ENCODE measurements at places on chromosomes 5 and 9.

GRCh38 chr5:35908228-35908627 is 30.2 kb downstream of the CAPSL start:
- DNase-seq, result no peak

GRCh38 chr9:75812141-75812540 is 78.3 kb upstream of the PCSK5 start:
- no peak for DNase-seq

DNA sequence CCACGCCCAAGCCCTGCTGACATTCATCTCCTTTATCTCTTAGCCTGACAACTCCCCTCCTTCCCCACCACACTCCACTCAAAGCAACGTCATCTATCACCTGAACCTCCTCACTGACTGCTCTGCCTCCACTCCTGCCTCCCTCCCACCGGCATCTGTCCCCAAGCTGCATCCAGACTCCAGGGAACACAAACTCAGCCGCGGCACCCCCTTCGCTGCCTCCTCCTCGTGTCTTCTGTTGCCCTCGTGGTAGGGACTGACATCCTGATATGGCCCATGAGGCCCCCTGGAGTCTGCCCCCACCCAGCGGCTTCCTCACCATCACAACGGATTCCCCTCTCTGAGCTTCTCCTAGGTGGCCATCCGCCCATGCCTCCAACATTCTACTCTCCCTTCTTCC is 101.0 kb upstream of the TAS2R1 start:
- DNase-seq, result no peak

DNA sequence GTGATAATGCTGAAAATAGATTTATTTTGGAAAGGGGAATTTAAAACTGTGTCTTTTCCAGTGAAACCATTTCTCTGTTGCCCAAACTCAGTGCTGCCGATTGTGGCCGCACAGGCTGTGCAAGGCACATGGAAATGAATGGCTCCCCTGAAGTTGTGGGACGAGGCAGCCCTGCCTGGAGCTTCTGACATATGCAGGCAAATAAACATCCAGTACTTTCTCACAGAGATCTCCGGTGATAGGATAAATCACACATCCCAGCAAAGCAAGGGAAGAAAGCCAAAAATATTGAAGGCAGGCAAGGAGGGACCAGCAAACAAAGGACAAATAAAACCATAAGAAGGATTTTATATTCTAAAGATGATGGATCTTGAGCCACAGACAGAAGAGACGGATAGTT is 464.5 kb downstream of the MTRR start:
- DNase-seq, result no peak

- DNase-seq, result no peak
Measured at GRCh38 chr5:111681414-111682120, 75.4 kb downstream of the NREP start.

- DNase-seq, result no peak
Measured at GRCh38 chr5:108989761-108990392, 242.2 kb downstream of the FER start.

GRCh38 chr5:179895861-179896260 is 11.8 kb downstream of the TBC1D9B start:
- DNase-seq, result no peak

DNA sequence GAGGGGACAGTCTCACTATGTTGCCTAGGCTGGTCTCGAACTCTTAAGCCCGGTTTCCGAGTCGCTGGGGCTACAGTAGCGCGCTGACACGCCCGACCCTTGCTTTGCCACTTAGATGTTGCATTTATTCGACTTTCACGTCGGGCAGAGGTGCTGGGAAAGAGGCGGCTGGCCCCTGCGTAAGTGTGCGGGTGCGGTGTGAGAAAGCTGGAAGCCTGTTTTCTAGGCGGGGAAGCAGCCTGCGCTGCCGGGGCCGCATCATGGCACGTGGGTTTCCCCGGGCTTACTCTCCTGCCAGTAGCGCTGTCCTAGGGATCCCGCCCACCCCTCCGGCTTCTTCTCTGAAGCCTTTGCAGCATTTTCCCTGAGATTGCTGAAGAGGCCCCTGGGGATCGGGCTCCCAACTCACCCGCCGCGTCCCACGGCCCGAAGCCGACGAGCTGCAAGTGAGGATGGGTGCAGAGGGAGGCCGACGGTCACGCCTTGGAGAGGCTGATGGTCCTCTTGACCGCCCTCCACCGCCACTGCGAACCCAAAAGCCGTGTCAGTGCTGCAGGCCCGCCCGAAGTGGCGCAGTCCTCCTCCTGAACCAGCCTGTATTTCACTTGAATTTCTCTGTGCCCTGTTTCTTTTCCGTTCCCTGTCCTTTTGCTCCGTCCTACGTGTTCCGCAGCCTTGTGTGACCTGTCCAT is 5.8 kb upstream of the TRIM41 start:
- DNase-seq, result peak; percentile 49

DNA sequence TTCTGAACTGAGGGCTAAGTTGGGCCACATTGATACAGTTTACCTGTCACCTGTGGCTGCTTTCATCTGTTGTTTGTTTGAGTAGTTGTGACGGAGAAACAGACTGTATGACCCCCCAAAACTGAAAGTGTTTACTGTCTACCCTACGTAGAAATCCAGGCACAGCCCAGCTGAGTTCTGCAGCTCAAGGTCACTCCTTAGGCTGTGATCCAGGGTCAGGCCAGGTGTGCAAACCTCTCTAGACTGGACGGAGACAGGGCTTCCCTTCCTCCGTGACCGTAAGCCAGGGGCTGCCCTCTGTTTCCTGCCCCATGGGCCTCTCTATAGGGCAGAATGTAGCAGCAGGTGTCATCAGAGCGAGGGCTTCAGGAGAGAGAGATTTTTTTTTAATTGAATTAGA is 207.9 kb upstream of the OTULINL start:
- DNase-seq, result no peak

GRCh38 chr9:121542025-121542424 is 42.4 kb upstream of the GGTA1 start:
- DNase-seq, result no peak

DNA sequence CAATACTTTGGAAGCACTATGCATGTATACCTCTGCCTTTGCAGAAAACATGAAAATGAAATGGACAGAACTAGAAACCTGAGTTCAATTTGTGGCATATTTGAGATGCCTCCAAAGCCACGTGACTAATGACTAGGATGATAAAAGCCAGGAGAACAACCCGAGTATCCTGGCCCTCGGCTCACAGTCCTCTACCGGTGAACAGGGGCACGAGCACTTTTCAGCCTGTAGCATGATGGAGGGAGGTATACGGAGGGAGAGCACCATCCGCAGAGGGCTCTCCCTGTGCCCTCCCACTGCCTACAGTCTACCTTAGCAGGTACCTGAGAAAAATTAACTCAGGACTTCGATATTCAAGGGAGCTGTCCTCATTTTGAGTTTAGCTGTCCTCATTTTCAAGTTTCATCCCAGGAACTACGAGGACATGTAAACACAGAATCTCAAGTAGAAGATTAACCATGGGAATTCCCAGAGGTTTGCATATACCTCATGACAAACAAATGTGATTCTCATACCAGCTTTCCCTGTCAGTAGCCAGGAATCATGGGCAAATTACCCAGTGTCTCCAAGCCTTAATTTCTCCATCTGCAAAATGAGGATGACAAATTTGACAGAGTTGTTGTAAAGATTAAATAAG is 249.3 kb downstream of the DNAH5 start:
- DNase-seq, result no peak

DNA sequence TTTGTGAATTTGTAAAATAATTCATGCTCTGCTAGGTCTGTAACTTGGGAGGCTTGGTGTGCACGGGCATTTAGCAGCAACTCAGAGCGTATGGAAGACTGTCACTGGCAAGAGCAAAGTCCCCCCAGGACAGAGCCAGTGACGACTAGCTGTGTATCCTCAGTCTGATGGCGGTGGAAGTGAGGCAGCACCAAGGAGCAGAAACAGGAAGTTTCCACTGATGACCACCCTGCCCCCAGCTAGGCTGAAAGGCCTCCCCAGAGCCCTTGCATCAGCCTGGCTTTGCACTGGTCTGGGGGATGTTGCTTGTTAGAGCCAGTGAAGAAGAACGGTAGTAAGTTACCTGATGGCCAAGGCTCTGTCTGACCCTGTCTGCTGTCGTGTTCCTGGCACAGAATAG is 66.8 kb upstream of the ABL1 start:
- DNase-seq, result no peak

DNA sequence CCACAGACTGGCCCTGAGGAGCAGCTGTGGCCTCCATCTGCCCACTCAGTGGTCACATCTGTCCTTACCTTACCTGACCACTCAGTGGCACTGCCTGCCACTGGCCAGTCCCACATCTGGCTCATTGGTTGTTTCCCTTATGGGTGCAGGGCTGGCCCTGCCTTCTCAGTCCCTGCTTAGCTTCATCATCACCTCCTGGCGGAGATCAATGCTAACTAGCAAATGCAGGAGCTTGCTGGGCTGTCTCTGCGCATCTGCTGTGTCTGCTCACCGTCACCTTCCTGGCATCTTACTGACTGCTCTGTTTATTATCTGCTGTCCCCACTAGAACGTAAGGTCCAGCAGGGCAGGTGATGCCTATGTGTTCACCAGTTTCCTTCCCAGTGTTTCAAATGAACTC is 356.9 kb downstream of the SEMA5A start:
- no peak for DNase-seq

DNA sequence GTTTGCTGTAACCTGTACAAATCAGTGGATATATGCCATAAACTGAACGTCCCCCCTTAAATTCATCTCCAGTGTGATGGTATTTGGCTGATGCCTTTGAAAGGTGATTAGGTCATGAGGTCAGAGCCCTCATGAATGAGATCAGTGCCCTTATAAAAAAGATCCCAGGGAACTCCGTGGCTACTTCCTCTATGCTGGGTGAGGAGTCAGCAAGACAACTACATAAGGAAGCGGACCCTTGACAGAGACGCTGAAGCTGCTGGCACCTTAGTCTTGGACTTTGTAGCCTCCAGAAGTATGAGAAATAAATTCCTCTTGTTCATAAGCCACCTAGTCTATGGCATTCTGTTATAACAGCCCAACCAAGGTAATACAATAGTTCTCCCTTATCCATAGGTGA is 215.1 kb upstream of the ZNF608 start:
- DNase-seq, result no peak

- no peak for DNase-seq
Measured at GRCh38 chr5:139660923-139661814, 13.0 kb downstream of the CXXC5 start.

DNA sequence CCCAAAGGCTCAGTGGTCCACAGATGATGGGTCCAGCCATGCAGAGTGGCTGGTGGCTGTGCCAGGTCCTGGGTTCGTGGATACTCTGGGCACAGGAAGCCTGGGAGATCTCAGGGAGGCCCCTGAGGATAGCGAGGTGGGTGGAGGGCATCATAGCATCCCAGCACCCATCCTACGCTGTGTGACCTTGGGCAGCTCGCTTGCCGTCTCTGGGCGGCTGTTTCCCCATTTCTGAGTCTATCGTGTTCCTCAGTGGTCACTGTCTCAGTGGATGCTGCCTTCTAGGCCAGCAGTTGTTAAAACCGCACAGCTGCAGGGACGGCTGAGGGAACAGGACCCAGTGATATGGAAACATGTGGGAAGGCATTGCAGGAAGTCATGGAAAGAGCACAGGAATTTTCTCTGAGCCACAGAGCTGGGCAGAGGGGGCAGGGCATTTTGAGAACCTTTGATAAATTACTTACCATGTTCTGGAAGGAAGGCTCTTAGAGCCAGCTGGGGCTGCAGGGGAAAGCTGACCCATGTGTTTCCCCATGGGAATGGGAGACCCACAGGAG is 86.4 kb upstream of the COL5A1 start:
- no peak for DNase-seq

- DNase-seq, result no peak
Measured at GRCh38 chr9:37937366-37937765, 33.4 kb upstream of the SLC25A51 start.

DNA sequence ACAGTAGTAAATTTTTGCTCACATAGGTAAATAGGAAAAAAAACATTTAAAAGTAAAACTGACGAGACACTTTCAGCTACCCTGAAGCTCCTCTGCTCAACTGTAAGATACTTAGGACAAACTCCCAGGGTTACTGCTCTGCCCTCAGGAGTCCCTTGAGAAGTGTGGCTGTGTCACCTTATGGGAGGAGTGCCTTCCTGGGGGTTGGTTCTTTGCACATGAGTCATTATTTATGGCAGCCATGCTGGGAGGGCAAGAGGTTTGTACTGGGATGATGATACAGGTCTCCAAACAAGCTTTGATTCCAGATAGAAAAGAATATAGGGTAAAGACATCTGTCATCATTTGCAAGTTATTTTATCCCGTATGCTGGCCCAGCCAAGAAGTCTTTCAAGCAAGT is 45.9 kb downstream of the TTC1 start:
- no peak for DNase-seq

DNA sequence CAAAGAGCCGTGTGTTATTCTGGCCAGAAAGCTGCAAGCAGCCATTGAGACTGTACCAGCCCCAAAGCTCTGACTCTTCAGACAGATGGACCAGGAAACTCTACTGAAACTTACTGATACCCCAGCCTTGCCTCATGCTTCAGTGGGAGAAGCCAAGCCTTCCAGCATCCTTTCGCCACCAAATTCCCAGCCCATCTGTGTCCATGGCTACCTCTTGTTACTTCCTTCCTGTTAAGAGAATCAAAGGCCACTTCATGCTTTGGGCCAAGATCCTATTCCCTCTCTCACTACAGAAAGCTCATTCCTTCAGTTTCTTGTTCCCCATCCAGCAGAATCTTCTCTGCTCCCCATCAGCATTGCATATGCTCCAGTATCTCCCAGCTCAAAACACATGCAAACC is 46.9 kb upstream of the FREM1 start:
- no peak for DNase-seq

GRCh38 chr9:35106343-35106730 is 3.4 kb upstream of the STOML2 start:
- no peak for DNase-seq

DNA sequence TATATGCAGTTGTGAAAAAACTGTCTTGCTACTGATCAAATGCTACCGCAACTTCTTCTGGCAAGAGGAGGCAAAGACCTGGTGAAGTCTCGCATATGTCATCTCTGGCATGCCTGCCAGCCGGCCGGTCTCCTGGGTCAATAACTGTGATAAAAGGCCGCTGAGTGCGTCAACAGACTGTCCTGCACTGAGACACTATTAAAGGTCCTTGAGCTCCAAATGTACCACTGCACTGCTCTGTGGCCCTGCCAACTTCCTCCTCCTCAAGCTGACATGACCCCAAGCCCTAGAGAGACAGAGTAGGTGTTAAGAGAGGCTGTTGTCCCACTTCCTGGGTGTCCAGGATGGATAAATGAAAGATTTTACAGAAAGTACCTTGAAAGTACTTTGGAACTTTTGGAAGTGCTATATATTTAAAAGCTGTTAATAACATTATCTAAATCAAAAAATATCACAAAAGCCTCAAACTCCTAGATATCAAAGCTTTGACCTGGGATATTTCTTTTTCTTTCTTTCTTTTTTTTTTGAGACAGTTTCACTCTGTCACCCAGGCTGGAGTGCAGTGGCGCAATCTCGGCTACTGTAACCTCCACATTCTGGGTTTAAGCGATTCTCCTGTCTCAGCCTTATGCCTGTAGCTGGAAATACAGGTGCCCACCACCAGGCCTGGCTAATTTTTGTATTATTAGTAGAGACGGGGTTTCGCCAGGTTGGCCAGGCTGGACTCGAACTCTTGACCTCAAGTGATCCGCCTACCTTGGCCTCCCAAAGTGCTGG is 31.5 kb downstream of the RAPGEF1 start:
- no peak for DNase-seq

Measured in stimulated activated CD4-positive, alpha-beta T cell treated with anti-CD3 and anti-CD28 coated beads, TNF-alpha, amount 100 ng/mL, for 24 hours (primary cell).